ENCODE measurements at places on chromosomes 4 and X. TPM values are rescaled to one million over a fixed set of nuclear protein-coding genes. Genes with fewer than 3 reads are reported as not detected.

Gene GPR78
- not detected for total RNA-seq

Gene OTUD5
- total RNA-seq: 39.1 TPM

Gene MPC1L
- not detected for total RNA-seq

Gene CABS1
- total RNA-seq: not detected

DNA sequence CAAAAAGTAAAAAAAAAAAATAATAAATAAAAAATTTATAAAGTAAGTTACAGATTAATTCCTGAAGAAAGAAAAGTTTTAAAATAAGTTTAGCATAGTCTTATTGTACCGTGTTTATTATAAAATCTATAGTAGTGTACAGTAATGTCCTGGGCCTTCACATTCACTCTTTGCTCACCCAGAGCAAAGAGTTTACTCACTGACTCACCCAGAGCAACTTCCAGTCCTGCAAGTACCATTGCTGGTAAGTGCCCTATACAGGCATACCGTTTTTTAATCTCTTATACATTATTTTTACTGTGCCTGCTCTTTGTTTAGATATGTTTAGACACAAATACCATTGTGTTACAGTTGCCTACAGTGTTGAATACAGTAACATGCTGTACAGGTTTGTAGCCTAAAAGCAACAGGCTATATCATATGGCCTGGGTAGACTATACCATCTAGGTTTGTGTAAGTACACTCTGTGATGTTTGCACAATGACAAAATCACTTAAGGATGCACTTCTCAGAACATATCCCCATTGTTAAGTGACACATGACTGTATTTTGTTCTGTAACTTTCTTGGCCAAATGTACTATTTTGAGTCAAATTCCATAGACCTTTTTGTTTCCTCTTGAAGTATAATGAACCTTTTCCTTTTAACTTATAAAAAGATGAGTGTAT is 199.0 kb upstream of the NUDT6 start:
- no peaks in the 10 kb centered on the region for H3K27me3 ChIP-seq
- no peak overlapping the region for H3K27ac ChIP-seq
- no peak overlapping the region for H3K4me3 ChIP-seq
- H3K36me3 ChIP-seq: no peaks in the 10 kb centered on the region
- H3K4me1 ChIP-seq: no peaks in the 10 kb centered on the region
- no peak for DNase-seq

DNA sequence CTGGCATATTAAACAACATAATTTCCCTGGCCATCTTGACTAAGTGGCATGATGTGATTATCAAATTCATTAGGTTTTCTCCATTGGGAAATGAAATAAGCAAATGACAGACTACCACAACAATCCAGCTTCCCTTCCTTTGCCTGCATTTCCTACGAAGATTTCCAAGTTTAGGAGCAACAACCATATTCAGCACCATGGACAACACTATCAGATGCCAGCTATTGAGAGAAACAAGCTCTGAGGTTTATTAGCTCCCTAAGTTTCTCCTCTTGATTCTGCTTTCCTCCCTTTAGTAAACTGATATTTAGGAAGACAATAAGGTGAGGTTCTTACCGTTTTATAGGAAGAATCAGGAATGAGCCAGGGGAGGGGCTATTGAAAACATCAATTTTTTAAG is 36.2 kb downstream of the DCX start:
- H3K4me1 ChIP-seq: no peaks in the 10 kb centered on the region
- no peaks in the 10 kb centered on the region for H3K36me3 ChIP-seq
- H3K4me3 ChIP-seq: no peak overlapping the region
- H3K27ac ChIP-seq: no peak overlapping the region
- H3K27me3 ChIP-seq: no peaks in the 10 kb centered on the region
- DNase-seq: no peak

GRCh38 chr4:150207871-150208270 is 129.6 kb downstream of the DCLK2 start:
- H3K4me3 ChIP-seq: no peak overlapping the region
- H3K36me3 ChIP-seq: no peaks in the 10 kb centered on the region
- no peak overlapping the region for H3K27ac ChIP-seq
- no peaks in the 10 kb centered on the region for H3K27me3 ChIP-seq

DNA sequence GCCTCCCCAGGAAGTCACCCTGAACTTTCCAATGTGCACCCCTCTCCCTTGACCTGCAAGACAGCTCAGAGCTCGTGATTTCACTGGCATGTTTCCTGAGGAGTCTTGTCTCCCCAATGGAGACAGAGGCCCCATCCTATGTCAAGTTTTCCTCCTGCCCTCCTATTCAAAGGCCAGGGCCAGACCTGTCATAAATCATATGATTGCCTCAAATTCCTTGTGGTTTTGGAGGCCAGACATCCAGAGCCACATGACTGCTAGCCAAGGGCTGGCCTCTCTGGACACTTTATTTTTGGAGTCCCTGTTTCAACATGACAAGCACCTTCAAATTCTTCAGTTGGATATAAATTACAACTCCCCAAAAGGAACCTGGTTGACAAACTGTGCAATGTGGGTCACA is 76.0 kb upstream of the TFDP3 start:
- no peak for DNase-seq
- H3K36me3 ChIP-seq: no peaks in the 10 kb centered on the region
- no peak overlapping the region for H3K4me3 ChIP-seq

DNA sequence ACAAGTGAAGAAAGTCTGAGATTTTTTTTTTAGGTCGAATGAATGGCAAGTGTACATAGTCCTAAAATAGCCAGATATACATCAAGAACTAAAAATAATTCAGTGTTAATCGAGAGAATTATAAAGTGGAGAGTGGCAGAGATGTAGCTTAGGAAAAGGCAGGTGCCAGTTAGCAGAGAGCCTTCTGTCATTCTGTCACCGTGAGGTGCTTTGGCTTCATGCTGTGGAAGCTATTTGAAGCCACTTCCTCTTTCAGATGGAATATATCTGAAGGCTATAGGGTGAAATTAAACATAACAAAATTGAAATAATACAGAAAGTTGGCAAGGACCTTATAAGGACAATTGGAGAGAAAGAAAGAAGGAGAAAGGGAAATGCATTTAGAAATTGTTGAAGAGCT is 756.3 kb downstream of the CCSER1 start:
- no peaks in the 10 kb centered on the region for H3K27me3 ChIP-seq
- no peak overlapping the region for H3K4me3 ChIP-seq
- H3K27ac ChIP-seq: no peak overlapping the region
- DNase-seq: no peak
- H3K4me1 ChIP-seq: no peaks in the 10 kb centered on the region

DNA sequence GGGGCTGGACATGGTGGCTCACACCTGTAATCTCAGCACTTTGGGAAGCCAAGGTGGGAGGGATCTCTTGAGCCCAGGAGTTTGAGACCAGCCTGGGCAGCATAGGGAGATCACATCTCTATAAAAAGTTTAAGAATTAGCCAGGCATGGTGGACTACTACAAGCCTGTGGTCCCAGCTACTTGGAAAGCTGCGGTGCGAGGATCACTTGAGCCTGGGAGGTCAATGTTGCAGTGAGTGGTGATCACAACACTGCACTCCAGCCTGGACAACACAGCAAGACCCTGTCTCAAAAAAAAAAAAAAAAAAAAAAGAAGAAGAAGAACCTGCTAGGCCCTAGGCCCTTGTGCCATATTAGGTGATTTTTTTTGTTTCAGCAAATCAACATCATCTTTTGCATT is 12.2 kb downstream of the SRD5A3 start:
- peaks cover 11% of the 10 kb centered on the region for H3K4me1 ChIP-seq
- H3K27ac ChIP-seq: no peak overlapping the region
- DNase-seq: no peak
- no peak overlapping the region for H3K4me3 ChIP-seq

GRCh38 chrX:14865201-14865600 is 7.7 kb downstream of the FANCB start:
- H3K36me3 ChIP-seq: no peaks in the 10 kb centered on the region
- no peak overlapping the region for H3K27ac ChIP-seq
- no peak for DNase-seq
- H3K4me3 ChIP-seq: no peak overlapping the region
- H3K4me1 ChIP-seq: no peaks in the 10 kb centered on the region

DNA sequence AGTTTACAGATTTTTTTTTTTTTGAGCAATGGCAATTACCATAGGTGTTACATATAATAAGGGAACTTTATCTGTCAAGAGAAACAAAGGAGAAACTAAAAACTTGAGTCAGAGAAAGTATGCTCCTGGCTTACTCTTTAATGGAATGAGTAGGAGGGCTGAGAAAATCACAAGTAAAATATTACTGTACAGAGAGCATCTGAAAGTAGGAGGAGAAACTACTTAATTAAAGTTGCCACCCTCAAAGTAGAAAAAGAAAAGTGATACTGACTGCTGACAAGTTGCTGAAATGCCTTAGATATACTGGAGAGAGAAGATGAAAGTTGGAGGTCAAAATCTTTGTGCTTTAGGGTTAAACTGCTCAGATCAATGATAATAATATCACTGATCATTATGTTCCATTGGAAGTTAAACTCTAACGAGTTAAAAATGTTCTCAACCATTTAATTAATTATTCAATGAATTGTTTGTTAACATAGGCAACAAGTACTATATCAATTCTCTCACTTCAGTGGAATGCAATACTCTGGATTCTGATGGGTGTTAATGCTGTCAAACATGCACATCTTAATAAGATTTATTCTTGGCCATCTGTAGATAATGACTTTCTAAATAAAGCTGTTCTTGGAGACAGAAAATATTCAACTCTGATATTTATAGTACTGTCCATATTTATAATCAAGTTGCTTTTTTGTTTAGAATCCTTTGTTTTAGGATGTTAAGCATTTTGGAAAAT is 61.2 kb upstream of the CAMK2D start:
- peaks cover 43% of the 10 kb centered on the region for H3K4me1 ChIP-seq
- DNase-seq: peak; percentile 80
- no peaks in the 10 kb centered on the region for H3K27me3 ChIP-seq
- H3K4me3 ChIP-seq: peak overlapping the region; percentile 13

DNA sequence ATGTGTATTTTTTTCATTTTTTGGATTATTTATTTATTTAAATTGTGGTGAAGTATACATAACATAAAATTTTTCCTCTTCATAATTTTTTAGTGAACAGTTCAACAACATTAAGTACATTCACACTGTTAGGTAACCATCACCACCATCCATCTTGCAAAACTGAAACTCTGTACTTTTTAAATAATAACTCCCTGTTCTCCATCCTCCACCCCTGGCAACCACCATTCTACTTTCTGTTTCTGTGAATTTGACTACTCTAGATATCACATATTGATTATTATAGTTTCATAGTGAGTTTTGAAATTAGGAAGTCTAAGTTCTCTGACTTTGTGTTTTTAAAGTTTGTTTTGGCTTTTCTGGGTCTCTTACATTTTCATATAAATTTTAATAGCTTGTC is 89.3 kb upstream of the STX18 start:
- H3K27ac ChIP-seq: no peak overlapping the region
- H3K4me3 ChIP-seq: no peak overlapping the region
- peaks cover 7% of the 10 kb centered on the region for H3K4me1 ChIP-seq
- H3K27me3 ChIP-seq: no peaks in the 10 kb centered on the region
- H3K36me3 ChIP-seq: no peaks in the 10 kb centered on the region

DNA sequence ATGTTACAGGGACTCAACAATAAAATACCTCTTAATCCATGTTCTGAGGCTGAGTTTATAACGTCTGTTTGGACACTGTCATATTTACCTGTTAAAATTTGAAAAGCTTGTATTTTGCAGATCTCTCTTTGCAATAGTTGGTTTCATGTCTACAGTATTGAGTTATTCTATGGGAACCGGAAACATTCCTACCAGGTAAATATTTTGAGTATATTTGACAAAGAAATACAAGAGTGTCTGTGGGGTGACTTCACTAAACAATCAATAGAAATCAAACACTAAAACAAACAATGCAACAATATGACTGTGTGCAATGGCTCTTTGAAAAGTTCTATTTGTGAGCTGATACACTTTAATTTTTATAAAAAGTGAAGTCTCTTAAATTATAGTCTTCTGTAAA is 47.7 kb upstream of the CXCL8 start:
- H3K27ac ChIP-seq: no peak overlapping the region
- H3K27me3 ChIP-seq: no peaks in the 10 kb centered on the region
- no peak overlapping the region for H3K4me3 ChIP-seq
- H3K36me3 ChIP-seq: no peaks in the 10 kb centered on the region
- DNase-seq: no peak

DNA sequence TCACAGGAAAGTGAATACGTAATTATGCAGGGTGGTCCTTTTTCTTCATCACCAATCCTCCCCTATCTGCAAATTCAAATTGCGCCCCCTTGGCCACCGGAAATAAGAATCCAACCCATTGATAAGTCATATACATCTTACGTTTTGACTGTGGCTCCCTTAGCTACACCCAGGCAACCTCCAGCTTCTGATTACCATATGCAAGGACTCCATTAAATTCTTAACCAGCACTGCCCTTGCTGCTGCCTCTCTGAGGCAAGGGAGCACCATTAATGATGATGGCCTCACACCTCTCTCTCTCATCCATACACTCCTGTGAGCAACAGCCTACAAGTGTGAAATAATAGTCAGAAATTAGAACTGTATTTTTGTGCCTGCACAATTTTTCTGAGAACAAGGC is 106.0 kb upstream of the NOCT start:
- DNase-seq: no peak
- H3K27ac ChIP-seq: no peak overlapping the region
- H3K36me3 ChIP-seq: no peaks in the 10 kb centered on the region
- H3K4me3 ChIP-seq: no peak overlapping the region
